Omental fat pad (tissue), 4 donors: ENCODE measurements at places on chromosomes 6 and 20.

DNA sequence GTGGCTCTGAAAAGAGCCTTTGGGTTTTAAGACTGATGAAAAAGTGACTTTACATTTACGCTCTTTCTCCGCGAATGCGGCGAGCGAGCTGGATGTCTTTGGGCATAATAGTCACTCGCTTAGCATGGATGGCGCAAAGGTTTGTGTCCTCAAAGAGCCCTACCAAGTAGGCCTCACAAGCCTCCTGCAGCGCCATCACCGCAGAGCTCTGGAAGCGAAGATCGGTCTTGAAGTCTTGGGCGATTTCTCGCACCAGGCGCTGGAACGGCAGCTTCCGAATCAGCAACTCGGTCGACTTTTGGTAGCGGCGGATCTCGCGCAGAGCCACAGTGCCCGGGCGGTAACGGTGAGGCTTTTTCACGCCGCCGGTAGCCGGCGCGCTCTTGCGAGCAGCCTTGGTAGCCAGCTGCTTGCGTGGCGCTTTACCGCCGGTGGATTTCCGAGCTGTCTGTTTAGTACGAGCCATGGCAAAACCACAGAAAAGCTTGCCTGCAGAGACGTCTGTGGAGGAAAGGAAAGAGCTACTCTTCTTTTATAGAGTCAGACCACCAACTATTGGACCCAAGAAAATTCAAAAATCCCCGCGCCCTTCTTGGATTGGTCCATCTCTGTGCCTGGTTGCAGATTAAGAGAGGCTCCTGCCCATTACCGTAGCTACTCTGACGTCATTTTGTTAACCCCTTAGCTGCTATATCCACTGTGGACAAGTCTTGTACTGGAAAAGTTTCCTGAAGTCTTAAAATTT, 55.5 kb upstream of the HFE start:
- DNase-seq = peak; percentile 88

- DNase-seq = peak; percentile 56
These were observed 30.4 kb upstream of the PNRC1 start for GRCh38 chr6:89050155-89050554.

GRCh38 chr6:75620381-75621304, 19.0 kb downstream of the SENP6 start:
- DNase-seq = no peak

GRCh38 chr6:34953061-34954025, 64.3 kb downstream of the ANKS1A start:
- DNase-seq = no peak

- DNase-seq = no peak
These were observed 23.3 kb upstream of the NHSL1 start for GRCh38 chr6:138522611-138523010.

GRCh38 chr6:37452522-37452921, 19.5 kb downstream of the CMTR1 start:
- DNase-seq = no peak

DNA sequence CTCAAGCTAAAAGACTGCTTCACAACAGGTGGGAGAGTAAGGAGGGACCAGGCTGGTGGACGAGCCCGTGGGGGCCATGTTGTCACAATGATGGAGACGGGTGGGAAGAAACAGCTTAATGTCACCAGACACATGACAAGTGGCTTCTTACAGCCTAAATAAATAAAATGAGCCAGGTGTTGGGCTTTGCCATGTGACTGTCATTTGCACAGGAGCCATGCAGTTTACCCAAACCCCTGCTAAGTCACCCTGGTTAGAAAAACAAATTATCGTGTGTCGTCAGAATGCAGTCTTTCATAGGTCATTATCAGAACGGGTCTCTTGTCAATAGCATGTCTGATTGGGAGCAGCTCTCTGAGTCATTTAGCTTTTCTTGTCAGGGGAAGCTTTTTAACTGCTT, 18.5 kb downstream of the BTBD3 start:
- DNase-seq = no peak

DNA sequence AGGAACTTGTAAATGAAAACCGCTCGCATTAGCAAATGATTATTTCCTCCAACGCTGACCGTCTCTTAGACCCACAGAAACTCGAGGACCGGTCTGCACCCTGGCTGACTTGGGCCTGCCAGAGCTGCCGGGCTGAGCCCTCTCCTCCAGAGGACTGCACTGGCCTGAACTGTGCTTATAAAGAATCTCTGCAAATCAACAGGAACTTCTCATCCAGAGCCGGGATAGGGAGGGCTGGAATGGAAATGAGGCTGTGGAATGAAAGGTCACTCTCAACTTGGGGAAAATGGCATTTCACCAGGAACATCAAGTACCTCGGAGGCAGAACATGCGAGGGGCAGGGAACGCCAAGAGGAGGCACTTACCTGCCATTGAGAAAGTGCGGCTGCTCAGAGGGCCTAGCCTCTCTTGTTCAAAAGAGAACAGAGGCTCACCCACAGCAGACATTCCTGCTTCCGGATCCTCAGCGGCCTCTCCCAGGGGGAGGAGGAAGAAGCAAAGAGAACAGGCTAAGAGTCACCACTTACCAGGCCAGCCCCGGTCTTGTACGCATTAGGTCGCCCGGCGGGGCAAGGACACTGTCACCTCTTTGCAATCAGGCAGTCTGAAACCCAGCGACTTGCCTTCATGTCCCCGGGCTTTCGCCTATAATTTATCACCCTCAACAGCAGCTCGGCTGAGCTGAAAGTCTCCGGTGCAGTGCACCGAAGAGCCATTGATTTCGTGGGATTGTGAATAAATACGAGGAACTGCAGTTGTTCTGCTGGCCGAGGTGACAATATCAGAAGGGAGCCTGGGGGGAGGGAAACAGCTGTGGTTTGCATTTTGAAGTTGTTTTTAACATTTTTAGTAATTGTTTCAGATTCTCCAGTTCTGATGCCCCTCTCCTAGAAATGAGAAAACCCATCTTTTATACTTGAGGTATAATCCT, 37.6 kb downstream of the ZMYND8 start:
- DNase-seq = peak; percentile 61

DNA sequence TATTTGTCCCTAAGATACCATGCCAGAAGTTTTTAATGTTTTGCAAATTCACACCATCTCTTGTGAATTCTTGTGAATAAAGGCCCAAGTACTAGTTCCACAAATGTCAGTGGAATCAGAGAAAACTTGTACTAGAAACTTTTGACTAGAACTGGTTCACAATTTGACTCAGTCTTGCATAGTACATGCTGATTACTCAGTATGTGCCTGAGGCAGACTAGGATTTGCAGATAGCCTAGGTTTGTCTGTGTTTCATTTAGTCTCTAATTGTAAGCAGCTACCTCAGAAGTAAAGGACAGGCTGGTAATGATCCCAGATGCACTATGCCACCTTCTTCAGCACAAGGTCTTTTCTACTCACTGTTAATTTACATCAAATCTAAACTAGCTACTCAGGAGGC, 34.2 kb upstream of the GSTA4 start:
- no peak for DNase-seq

DNA sequence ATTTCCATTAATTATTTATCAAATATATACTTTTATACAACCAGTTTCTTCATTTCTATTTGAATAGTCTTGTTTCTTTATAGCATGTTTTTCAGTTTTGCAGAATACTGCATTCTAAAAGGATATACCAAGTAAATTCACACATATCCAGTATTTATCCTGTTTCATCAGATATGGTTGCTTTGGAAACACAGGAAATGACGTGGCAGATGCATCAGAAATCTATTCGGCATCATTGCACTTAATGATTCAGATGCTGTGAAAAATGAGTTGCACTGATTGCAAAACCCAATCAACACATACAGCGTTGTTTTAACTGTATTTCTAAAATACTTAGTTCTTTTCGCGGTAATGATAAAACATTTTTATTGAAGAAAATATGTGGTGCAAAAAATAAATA, 594.9 kb downstream of the CDH26 start:
- DNase-seq = no peak

DNA sequence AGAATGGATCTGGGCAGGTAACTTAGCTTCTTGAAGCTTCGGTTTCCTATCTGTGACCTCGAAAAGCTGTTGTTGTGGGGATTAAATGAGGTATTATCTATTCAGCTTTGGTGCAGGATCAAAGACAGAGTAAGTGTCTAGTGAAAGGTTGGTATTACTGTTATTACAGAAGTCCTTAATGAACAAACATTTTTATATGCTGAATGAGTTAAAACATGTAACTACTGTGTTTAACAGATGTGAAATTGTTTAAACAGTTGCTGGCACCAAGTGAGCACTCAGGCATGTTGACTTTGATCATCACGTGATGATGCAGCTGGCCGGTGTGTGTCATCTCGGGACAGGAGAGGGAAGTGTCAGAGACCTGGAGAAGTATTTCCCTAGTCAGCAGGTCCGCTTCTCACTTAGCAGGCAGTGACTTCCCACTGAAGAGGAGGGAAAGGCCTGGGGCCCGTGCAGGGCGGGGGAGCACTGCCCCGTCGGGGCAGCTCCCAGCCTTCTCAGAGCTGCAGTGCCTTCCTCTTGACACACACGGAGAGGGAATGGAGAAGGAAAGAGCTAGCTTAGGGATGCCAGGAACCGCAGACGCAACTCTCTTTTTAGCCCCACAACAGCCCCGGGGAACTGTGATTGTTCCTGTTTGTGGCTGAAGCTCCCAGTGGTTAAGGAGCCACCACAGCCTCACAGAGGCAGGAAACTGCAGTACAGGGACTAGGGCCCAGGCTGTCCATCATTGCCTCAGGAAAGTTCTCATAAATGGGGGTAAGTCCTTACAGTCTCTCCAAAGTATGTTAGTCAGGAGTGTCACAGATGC, 18.0 kb downstream of the TUBB2A start:
- DNase-seq = no peak

GRCh38 chr6:156191895-156192294, 585.3 kb upstream of the ARID1B start:
- DNase-seq = no peak

DNA sequence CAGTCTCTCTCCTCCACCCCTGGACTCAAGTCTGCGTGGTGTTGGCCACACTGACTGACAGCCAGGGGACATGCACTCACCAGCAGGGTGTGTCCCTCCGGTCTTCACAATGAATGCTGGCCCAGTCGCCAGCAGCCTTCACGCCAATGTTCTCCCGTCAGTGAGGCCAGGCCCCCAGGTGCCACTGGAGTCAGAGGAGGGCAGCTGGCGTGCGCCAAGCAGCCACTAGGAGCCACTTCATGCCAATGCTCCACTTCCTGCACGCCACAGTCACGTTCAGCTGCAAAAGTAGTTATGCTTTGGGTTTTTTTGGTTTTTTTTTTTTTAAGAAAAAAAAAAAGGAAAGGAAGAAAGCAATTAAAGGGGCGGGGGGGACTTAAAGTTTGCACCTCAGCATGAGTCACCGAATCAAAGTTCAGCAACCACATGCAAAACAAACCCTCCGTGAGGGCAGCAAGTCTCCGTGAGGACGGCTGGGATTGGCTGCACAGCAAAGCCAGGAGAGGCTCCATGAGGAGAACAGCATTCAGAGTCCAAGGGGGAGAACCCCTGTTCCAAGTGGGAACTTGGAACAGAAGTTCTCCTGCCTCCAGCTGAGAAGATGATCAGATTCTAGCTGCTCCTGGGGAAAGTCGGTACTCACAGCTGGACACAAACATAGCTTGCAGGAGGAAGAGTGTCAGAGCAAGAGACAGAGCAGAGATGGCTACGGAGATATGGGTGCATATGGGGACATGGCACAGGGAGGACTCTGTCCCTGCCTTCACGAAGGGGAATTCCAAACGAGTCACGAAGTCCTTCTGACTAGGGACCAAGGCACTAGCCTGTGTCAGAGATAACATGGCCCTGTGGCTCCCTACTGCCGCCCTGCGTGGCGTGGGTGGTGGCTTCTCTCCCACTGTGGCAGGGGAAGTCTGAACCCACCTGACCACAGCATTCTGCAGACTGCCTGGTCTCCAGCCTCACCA, at the start of gene ZC3H12D:
Gene ZC3H12D, minus strand, starts transcription at position 282 of the 968 bp plus-strand sequence. CDS start 10,471 bp downstream, outside the sequence.
- no peak for DNase-seq

DNA sequence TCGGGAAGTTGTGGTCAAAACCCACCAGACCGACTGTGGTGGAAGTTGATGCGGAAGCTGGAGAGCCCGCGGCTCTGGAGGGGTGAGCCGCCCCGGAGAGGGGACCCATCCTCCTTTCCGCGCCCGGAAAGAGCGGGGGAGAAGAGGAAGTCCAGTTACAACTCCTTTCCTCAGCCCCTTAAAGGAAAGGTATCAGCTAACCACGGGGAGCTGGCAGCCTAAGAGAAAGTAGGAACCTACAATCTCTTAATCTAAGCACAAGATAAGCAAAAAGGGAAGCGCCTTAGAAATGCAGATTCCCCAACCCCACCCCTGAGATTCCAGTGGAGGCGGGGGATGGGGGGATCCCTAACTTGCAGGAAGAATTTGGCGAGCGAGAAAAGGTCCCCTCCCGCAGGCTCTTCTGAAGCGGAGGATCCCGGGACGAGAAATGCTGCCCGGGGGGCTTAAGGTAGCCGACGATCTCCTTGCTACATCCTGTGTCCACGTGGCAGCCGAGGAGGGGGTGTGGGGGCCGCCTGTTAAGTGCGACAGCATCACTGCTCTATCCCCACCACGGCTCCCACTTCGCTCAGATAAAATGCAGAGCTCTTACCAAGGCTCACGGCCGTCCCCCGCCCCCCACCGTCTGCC, 87.5 kb downstream of the ZFP64 start:
- DNase-seq = no peak

GRCh38 chr6:17047889-17048288, 54.0 kb upstream of the STMND1 start:
- DNase-seq = no peak

- DNase-seq = no peak
These were observed 20.5 kb downstream of the RSPH9 start for GRCh38 chr6:43665376-43665775.

GRCh38 chr20:50246367-50247195, 56.0 kb downstream of the CEBPB start:
- DNase-seq = no peak
